ENCODE measurements at places on chromosomes 6 and 20. TPM values are rescaled to one million over a fixed set of nuclear protein-coding genes. Genes with fewer than 3 reads are reported as not detected.

- H3K4me1 ChIP-seq = no peaks in the 10 kb centered on the region
- no peaks in the 10 kb centered on the region for H3K36me3 ChIP-seq
- H3K27me3 ChIP-seq = no peaks in the 10 kb centered on the region
- H3K27ac ChIP-seq = no peak overlapping the region
These were observed 19.6 kb upstream of the FERMT1 start for GRCh38 chr20:6142348-6142993.

GRCh38 chr6:135319819-135320218 is 138.7 kb downstream of the MYB start:
- H3K4me3 ChIP-seq = no peak overlapping the region
- no peak overlapping the region for H3K27ac ChIP-seq
- no peak for DNase-seq

- no peak for DNase-seq
- H3K27ac ChIP-seq = no peak overlapping the region
- peaks cover 34% of the 10 kb centered on the region for H3K4me1 ChIP-seq
- no peak overlapping the region for H3K4me3 ChIP-seq
These were observed 52.2 kb downstream of the TGM2 start for GRCh38 chr20:38112930-38113294.

GRCh38 chr20:51097351-51098120 is 74.6 kb upstream of the KCNG1 start:
- H3K27me3 ChIP-seq = peaks cover 6% of the 10 kb centered on the region
- H3K36me3 ChIP-seq = no peaks in the 10 kb centered on the region
- DNase-seq = no peak
- H3K4me3 ChIP-seq = no peak overlapping the region

The DLK2 gene
- 0.33 TPM for total RNA-seq

DNA sequence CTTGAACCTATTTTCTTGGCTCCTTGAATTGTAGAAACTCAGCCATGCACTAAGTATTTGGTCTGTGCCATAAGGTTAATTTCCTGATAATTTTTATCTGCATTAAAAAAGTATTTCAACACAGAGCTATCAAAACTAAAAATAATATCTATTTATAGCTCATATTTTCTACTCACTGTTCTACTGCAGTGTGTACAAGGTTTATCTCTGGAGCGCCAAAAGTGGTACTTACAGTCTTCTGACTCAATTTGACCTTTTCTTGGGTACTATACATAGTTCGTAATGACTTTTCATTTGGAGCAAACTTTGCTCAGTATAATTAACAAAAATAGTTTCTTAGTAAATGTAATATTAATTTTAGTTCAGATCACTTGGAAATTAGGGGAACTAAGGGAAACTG is 69.2 kb downstream of the IRAK1BP1 start:
- H3K36me3 ChIP-seq = peaks cover 3% of the 10 kb centered on the region
- H3K4me3 ChIP-seq = no peak overlapping the region
- no peak for DNase-seq

DNA sequence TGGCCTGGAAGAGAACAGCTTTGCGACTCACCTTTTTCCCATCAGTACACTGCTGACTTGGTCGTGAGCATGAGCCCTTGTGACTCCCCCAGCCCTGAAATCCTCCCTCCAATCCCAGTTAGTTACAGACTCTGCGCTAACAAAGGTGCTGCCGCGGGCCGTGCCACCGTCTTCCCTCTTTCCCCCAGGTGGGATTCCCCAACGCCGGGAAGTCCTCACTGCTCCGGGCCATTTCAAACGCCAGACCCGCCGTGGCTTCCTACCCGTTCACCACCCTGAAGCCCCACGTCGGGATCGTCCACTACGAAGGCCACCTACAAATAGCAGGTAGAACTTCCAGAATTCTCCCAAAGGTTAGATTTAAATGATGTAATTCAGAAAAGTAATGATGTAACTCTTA is 16.1 kb downstream of the MTG2 start:
- H3K27ac ChIP-seq = no peak overlapping the region
- H3K4me3 ChIP-seq = no peak overlapping the region
- no peaks in the 10 kb centered on the region for H3K36me3 ChIP-seq
- DNase-seq = no peak
- H3K27me3 ChIP-seq = no peaks in the 10 kb centered on the region

The RIPOR2 gene
- 17.6 TPM for total RNA-seq

GRCh38 chr6:105080279-105080678 is 99.5 kb downstream of the POPDC3 start:
- no peak overlapping the region for H3K4me3 ChIP-seq
- no peaks in the 10 kb centered on the region for H3K4me1 ChIP-seq
- DNase-seq = no peak

DNA sequence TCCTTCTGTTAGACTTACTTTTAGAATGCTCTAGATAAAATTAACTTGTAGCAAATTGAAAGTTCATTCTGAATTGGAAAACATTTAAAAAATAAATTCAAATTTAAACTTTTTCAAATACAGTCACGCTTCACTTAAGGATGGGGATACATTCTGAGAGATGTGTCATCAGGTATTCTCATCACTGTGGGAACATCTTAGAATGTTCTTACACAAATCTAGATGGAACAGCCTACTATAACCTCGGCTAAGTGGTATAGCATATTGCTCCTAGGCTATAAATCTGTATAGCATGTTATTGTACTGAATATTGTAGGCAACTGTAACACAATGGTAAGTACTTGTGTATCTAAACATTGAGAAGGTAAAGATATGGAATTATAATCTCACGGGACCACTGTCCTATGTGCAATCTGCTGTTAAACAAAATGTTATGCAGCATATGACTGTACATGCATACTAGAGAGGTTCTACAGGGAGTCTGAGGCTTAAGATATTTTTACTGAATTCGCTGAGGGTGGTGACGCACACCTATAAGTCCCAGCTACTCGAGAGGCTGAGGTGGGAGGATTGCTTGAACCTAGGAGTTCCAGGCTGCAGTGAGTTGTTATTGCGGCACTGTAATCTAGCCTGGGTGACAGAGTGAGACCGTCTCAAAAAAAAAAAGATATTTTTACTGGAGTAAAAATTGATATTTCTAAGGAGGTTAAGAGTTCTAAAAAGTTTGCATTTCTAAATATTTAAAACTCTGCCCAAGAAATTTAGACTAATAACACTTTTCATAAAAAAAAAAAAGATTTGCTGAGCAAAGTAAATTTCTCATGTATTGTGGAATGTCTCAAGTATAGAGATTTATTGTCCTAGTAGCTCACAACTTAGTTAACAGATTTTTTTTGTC is 87.3 kb upstream of the TULP1 start:
- DNase-seq = no peak
- H3K4me3 ChIP-seq = no peak overlapping the region

DNA sequence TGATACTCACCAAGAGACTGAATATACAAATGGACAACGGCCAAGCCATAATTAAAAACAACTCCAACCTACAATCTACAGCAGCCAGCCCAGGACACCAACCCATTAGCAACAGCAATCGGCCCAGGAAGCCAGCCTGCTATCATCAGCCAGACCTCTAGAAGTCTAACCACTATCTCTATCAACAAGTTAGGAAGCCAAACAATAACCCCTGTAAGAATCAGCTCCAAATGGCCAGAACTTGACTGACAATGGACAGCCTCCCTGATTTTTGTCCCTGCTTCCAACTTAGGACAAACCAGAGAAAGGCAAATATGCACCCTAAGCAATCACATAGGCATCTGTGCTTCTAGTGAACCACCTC is 511.8 kb upstream of the JARID2 start:
- H3K4me3 ChIP-seq = no peak overlapping the region
- H3K27me3 ChIP-seq = no peaks in the 10 kb centered on the region
- H3K36me3 ChIP-seq = no peaks in the 10 kb centered on the region
- DNase-seq = no peak
- H3K4me1 ChIP-seq = no peaks in the 10 kb centered on the region

The LZTS3 gene
- 36.4 TPM for total RNA-seq

DNA sequence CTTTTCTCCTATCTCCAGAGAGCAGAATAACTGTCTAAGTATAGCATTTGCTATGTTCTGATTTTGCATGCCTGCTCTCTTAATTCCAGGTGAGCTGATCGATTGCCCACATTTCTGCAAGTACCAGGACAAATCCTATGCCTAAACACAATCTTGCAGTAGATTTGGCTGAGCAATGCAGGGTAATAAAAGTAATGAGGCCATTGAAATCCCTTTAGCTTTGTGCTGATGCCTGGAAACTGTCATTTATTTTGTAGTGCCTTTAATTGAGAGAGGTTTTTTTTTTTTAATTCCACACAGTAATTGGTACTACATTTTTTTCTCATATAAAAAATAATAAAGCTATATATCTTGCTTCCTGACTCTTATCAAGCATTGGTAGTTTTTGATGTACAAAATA is 252.3 kb downstream of the NKAIN2 start:
- H3K36me3 ChIP-seq = no peaks in the 10 kb centered on the region
- H3K27ac ChIP-seq = no peak overlapping the region
- H3K4me1 ChIP-seq = no peaks in the 10 kb centered on the region
- no peak overlapping the region for H3K4me3 ChIP-seq
- no peak for DNase-seq
- H3K27me3 ChIP-seq = peaks cover 3% of the 10 kb centered on the region

The CLVS2 gene
- under 0.01 TPM for total RNA-seq

DNA sequence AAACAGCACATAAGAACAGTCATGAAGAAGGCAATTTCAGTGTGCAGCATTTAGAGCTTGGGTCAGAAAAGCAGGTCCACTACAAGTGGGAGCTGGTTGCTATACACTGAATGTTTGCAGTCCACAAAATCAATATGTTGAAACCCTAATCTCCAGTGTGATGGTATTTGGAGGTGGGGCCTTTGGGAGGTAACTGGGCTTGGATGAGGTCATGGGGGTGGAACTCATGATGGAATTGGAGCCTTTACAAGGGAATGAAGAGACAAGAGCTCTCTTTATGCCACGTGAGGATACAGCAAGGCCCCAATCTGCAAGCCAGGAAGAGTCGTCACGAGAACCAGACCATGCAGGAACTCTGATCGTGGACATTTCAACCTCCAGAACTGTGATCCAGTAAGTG is 216.7 kb upstream of the SLC35B3 start:
- peak overlapping the region; percentile 69 for H3K27ac ChIP-seq
- H3K4me1 ChIP-seq = peaks cover 3% of the 10 kb centered on the region
- H3K36me3 ChIP-seq = no peaks in the 10 kb centered on the region
- no peaks in the 10 kb centered on the region for H3K27me3 ChIP-seq
- no peak overlapping the region for H3K4me3 ChIP-seq

- no peak for DNase-seq
- no peaks in the 10 kb centered on the region for H3K4me1 ChIP-seq
- no peaks in the 10 kb centered on the region for H3K27me3 ChIP-seq
- H3K4me3 ChIP-seq = no peak overlapping the region
- no peaks in the 10 kb centered on the region for H3K36me3 ChIP-seq
These were observed 55.2 kb upstream of the CBLN4 start for GRCh38 chr20:56060486-56060885.

DNA sequence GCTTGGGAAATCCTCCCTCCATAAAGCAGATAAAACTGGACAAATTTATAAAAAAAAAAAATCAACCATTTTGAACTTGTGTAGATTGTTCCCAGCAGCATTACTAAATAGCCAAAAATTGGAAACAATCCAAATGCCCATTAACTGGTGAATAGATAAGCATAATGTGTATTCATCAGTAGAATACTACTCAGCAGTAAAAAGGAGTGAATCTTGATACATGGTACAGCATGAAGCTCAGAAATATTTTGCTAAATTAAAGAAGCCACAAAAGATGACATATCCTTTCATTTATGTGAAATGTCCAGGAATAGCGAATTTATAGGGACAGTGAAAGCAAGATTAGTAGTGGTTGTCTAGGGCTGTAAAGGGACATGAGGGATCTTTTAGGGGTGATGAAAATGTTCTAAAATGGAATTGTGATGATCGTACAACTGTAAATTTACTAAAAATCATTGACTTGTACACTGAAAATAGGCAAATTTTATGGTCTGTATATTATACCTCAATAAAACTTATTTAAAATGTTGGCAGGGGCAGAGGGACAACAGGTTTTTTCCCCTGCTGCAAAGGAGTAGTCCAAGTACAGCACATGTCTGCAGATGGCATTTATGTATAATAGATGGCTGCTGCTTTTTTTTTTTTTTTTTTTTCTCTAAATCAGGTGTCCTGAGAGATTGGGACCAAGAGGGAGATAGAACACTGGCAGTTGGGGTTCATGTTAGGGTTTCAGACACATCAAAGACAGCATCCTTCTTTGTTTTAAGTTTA is 59.5 kb downstream of the CBFA2T2 start:
- no peak overlapping the region for H3K4me3 ChIP-seq

DNA sequence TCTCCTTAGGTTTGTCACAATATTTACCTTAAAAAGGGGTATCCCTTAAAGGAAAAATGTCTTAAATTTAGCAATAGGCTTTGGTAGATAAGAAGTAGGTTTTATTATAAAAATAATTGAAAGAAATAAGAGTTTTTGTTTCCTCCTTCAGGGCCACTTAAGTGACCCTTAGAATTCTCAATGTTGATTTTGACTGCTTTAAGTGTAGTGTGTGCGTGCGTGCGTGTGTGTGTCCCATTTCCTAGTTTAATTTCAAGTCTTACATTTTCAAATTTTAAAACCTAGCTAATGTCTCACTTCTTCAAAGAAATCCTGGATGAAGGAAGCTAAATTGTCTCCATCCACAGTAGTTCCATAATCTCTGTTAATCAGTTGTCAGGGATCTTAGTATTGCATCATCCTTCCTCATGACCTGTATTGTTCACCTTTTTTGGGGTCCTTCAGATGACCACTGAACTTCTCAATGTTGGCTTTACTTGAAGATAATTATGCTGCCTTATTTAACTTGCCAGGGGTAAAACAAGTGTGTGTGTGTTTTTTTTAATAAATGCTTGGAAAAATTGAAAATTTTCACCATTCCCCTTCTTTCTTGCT is 50.7 kb upstream of the TFB1M start:
- H3K4me1 ChIP-seq = no peaks in the 10 kb centered on the region
- H3K36me3 ChIP-seq = no peaks in the 10 kb centered on the region
- no peak overlapping the region for H3K4me3 ChIP-seq
- DNase-seq = no peak
- no peaks in the 10 kb centered on the region for H3K27me3 ChIP-seq
- no peak overlapping the region for H3K27ac ChIP-seq

GRCh38 chr6:164087211-164087610 is 672.7 kb downstream of the QKI start:
- no peak overlapping the region for H3K27ac ChIP-seq
- H3K4me1 ChIP-seq = no peaks in the 10 kb centered on the region
- H3K27me3 ChIP-seq = no peaks in the 10 kb centered on the region

GRCh38 chr6:35216412-35216732 is 2.6 kb downstream of the SCUBE3 start:
- H3K36me3 ChIP-seq = no peaks in the 10 kb centered on the region
- peaks cover 39% of the 10 kb centered on the region for H3K4me1 ChIP-seq
- DNase-seq = no peak
- peaks cover 18% of the 10 kb centered on the region for H3K27me3 ChIP-seq

DNA sequence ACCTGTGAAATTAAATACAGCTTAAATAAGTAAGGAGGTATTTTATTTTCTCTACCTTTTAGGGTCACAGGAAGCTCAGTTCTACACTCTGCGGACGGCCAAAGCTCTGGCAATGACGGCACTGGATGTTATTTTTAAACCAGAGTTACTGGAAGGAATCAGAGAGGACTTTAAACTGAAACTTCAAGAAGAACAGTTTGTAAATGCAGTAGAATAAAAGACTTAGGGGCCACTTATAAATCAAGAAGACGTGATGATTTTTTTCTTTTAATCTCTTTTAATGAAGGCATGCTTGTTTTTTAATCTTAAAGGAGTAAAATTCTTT is 16.2 kb downstream of the PM20D2 start:
- H3K27ac ChIP-seq = peak overlapping the region; percentile 55
- no peaks in the 10 kb centered on the region for H3K4me1 ChIP-seq
- H3K27me3 ChIP-seq = no peaks in the 10 kb centered on the region
